ENCODE measurements at places on chromosomes 1 and 21.

GRCh38 chr1:201565024-201565730, 26.2 kb downstream of the NAV1 start:
- DNase-seq: no peak

DNA sequence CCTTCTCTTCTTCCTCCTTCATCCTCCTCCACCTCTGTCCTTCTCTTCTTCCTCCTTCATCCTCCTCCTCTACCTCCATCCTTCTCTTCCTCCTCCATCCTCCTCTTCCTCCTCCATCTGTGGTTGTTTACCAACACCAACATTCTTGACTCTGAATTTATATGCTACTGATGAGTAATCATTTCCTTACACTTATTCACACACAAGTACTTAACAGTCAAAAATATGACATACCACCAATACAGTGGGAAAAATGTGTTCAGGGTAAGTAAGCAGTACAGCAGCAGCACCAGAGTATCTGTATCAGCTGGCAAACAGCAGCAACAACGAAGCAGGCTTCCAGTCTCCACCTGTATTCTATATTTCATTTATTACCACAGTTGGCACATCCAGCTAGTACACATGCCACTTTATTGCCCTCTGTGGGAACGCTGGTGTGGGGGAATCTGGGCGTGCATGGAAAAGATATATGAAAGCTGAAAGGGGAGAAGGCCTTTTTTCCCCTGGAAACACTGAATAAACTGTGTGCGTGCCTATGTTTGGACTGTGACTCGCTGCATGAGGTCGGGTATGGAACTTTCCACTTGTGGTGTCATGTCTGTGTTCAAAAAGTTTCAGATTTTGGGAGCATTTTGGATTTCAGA, 16.0 kb downstream of the ADSS2 start:
- no peak for DNase-seq

- DNase-seq: peak; percentile 8
These were observed 1569.0 kb upstream of the B3GALT2 start for GRCh38 chr1:194755241-194755994.

DNA sequence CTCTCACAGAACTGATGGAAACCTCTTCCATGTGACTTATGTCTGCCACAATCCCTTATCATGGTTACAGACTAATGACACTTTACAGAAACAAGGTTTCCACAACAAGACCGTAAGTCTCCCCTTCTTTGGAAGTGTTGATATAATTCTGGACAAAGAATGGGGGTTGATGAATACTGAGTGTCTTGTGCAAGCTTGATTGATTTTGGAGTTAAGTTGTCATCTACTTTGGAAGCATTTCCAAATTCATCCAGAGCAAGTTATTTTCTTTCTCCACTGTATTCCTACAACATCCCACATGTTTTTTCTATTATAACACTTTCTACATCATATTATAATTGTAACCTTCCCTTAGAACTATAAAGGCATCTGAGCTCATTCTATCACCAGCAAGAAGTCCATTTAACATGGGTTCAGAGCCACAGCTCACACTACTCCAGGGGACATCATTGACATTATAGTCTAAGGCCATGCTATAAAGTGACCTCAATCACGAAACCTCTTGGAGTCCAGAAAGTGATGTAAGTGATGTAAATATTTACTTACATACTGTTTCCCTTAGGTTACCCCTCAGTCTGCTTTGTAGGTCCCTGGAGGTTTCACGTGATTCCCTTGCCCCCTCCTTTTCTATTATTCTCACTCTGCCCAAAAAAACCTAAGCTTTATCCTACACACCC, 125.7 kb upstream of the PBX1 start:
- DNase-seq: no peak

DNA sequence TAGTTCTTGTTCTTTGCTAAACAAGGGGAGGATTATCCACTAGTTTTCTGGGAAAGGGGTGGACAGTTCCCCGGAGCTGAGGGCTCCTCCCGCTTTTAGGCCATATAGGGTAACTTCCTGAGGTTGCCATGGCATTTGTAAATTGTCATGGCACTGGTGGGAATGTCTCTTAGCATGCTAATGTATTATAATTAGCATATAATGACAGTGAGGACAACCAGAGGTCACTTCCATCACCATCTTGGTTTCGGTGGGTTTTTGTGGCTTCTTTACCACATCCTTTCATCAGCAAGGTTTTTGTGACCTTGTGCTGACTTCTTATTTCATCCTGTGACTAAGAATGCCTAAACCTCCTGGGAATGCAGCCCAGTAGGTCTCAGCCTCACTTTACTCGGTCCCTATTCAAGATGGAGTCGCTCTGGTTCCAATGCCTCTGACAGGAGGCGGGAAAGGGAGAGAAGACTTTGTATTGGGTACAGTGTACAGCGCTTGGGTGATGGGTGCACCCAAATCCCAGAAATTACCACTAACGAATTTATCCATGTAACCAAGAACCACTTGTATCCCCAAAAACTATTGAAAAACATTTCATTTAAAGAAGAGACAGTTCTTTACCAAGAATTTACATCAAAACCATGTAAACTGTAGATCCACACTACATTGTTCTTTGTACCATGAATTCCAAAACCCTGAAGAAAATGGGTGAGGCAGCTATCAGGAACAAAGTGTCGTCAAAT, 8.7 kb upstream of the SLC2A5 start:
- no peak for DNase-seq

GRCh38 chr1:111719135-111719534, 20.1 kb downstream of the INKA2 start:
- DNase-seq: no peak

GRCh38 chr1:94754570-94754969, 65.6 kb upstream of the SLC44A3 start:
- DNase-seq: no peak
